ENCODE measurements at places on chromosomes 6 and 20.

DNA sequence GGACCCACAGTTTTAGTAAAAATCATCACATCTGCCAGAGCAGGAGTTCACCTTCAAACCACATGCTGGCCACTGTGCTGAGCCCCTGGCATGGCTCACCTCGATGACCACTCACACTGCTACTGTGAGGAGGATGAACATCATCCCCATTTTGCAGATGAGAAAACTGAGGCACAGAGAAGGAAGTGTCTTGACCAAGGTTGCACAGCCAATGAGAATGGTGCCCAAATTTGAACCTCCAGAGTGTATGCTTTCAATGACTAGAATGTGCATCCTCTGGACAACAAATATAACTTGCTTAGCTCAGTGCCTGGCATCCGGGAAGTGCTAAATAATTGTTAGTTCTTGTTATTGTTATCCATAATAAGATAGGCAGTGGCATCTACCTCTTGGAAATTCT is 37.2 kb upstream of the FAM83D start:
- no peak for DNase-seq

DNA sequence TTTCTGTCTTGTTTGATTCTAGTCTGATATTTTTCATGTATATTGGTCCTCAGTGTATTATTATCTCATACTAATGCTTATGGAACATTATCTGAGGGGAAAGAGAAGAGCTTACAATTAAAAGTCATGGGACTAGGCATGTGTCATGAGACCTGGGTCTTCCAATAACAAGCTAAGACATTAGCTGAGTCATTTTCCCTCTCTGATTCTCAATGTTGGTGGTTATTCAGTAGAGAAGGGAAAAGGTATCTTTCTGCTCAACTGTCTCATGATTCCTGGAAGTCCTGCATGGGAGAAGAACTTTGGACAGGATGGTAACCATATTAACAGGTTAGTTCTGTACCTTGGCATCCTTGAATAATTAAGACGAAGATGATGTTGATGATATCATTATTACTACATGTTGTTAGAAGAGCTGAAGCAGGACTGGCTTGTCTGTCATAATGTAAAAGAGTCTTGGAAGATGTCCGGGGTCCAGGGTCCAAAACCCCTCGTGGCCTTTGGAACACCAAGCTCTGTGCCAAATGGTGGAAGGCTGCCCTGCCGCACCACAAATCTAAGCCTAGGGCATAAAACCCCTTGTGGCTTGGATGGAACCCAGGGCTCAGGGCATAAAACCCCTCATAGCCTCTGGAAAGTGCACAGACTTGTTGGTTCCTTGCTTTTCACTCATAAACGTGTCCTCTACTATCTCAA is 19.1 kb downstream of the TRIM38 start:
- DNase-seq = no peak

- DNase-seq = no peak
These were observed 2.7 kb upstream of the DLL1 start for GRCh38 chr6:170293341-170294231.

DNA sequence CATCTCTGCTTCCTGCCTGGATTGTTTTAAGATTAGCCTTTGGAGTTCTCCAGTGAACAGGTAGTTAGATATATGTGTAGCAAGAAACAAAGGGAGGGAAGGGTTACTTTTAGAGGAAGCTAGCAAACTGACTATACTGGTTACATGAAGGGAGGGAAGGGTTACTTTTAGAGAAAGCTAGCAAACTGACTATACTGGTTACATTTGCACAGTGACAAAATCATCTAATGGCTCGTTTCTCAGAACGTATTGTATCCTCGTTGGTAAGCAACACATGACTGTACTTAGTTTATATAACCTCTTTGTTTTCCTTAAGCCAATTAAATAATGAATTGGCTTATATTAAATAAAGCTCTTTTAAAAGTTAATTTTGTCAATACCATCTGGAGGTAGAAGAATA is 540.9 kb downstream of the EPM2A start:
- DNase-seq = no peak

- DNase-seq = no peak
These were observed 308.5 kb downstream of the BMP7 start for GRCh38 chr20:56957737-56958553.

GRCh38 chr20:4008877-4009276 is 6.5 kb downstream of the RNF24 start:
- no peak for DNase-seq

DNA sequence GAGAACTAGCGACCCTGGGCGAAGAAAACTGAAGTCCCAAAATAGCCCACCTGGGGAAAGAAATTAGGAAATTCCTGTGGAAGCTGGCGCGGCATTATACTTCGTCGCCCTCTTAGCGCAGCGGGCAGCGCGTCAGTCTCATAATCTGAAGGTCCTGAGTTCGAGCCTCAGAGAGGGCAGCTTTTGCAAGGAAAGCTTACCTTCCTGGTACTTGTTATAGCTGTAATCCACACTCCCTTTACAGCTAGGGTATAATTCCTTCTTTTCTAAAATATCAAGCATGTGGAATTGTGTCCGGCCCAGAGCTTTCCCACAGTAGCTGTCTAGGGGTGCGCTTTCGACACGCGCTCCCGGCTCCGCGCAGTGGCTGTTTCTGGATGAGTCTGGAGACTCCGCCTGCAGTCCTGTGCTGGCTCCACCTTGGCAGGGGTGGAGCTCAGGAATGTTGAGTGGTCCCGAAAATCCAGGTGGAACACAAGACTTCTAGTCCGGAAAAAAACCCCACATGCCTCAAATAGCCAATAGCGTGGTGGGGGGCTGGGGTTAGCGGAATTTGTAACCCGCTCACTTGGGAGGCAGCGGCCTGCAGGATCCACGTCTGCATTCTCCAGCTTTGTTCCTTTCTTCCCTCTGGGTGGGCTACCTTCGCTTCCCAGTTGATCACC is 83.7 kb upstream of the ZNF322 start:
- no peak for DNase-seq

GRCh38 chr6:3531481-3531880 is 74.6 kb upstream of the SLC22A23 start:
- DNase-seq = no peak

DNA sequence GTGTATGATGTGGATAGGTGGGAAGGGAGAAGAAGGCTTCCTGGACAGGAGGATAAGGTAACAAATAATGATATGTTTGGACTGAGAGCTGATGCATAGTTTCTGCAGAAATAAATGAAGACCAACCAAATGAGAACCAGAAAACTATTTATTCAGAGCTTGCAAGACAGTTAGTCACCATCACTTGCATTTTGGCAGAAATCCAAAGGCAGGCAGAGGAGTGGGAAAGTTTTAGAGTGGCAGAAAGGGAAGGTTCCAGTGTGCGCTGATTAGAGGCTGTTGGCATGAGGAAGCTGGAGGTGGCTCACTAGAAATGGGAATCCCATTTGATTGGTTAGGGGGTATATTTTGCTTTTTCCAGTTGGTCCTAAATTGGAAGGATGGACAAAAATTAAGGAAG is 13.0 kb upstream of the F13A1 start:
- no peak for DNase-seq

DNA sequence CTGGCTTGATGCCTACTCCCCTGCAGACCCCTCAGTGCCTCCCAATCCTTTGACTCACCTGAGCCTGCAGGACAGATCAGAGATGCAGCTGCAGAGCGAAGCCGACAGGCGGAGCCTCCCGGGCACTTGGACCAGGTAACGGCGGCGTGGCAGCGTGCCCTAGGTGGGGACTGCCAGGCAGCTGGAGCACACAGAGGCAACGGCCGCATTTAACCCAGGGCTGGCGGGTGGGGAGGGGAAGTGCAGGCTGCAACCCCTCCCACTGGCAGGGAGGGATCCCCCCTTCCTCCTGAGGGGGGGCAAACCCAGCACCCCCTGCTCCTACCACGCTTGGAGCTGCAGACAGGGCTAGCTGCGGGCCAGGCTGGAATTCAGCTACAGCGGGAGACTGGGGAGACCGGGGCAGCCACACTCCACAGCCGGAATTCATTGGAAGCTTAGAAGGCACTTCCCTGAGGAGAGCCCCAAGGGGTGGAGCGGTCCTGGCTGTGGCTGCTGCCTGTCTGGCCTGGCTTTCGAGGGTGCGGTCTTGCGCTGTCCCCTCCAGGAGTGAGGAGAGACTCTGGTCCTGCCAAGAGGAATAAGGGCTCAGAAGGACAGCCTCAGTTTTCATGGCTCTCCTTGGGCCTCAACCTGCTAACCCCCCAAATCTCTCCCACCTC is at the start of gene MATN4:
Gene MATN4, minus strand, starts transcription at position 183 of the 662 bp plus-strand sequence. CDS start 2,717 bp downstream, outside the sequence.
- no peak for DNase-seq

DNA sequence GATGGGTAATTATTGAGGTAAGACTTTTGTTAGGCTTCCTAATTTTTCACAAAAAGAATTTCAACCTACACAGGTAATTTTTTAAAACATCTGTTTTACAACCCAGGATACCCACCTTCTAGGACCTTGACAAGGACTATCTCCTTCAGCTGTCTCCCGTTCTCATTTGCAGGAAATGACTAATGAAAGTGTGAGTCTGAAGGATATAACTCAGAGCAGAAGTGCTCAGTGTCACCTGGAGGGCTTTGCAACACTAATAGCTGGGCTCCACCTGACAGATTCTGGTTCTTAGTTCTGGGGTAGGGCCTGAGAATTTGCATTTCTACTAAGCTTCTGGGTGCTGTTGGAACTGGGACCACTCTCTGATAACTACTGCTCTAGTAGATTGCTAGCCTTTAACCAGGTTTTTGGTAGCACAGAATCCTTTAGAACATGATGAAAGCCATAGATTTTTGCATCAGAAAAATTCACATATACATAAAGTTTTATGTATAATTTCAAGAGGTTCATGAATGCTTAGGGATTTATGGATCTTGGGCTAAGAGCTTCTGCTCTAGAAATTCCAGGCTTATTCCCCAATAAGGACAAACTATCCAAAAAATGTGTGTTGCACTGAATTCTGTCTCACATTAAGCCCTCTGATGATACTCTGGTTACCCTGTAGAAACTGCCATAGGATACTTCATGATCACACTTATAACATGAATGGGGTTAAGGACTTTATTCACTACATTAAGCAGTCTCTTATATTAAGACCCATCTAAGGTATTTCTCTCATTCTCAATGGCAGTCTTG is 30.3 kb downstream of the AK9 start:
- DNase-seq = no peak

DNA sequence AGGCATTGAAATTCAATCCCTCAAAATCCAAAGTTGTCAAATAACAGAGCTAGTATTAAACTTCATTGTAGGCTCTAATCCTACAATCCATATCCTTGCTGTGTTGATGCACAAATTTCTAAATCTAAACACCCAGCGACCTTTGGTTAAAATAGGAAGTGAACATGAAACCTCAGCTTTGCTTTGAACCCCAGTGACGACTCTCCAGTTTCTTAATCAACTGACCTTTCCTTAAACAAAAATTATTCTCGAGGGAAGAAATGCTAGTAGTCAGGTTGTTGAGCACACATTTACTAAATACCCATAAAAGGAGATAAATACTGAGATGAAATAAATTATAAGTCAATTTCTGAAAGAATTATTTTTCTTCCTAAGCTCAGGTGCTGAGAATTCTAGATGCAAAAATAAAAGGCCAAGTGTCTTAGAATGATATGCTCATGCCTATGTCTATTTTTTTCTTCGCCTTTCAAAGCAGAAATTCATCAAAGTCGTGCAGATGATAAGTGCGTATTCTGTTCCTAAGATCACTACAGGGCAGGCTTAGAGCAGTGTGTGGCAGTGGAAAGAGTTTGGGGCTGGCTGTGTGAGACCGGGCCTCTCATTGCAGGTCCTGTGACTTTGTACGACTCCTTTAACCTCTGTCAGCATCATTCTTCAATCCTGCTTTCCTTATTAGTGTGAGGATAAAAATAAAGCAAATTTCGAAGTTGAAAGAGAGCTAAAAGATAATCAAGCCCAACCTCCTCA is 208.7 kb downstream of the PRL start:
- no peak for DNase-seq

DNA sequence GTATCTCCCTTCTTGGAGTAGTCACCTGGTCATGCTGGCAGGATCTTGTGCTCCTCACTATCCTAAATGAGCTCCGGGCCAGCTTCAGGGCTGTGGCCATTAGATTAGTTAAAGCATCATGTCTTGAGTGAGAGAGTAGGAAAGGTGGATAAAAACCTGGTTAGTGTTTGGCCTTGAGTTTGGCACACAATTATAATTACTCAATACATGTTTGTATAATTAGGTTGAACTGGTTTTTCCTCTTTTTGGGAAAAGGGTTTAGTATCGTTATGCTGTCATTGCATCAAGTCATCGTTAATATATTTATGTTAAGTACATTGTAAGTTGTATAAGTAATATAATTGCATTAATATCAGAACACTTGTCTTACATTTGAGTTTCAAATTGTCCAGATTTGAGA is 126.3 kb downstream of the CDKAL1 start:
- DNase-seq = no peak

GRCh38 chr20:17660667-17661066 is 21.4 kb downstream of the RRBP1 start:
- DNase-seq = no peak

- DNase-seq = no peak
These were observed 32.7 kb downstream of the TRDN start for GRCh38 chr6:123604067-123604466.
